ENCODE measurements at places on chromosomes 13 and 19.
A peak's percentile ranks its signal among the peaks of the same experiment; 100 is the strongest.

DNA sequence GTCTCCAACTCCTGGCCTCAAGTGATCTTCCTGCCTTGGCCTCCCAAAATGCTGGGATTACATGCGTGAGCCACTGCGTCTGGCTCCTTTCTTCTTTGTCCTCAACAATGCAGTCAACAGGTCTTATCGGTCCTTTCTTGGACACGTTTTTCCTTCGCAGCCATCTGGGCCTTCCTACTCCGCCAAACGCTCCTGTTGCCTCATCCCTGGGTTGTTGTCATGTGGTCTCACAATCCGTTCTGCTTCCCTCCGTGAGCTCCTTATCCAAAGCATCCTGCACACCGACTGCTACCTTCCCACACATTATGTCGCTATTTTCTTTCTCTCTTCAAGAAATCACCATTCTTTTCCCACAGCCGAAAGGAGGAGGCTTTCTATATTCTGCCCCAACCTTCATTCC is 306.8 kb downstream of the DCLK1 start:
- DNase-seq: no peak

GRCh38 chr19:5048727-5049553 is 80.0 kb downstream of the KDM4B start:
- no peak for DNase-seq

DNA sequence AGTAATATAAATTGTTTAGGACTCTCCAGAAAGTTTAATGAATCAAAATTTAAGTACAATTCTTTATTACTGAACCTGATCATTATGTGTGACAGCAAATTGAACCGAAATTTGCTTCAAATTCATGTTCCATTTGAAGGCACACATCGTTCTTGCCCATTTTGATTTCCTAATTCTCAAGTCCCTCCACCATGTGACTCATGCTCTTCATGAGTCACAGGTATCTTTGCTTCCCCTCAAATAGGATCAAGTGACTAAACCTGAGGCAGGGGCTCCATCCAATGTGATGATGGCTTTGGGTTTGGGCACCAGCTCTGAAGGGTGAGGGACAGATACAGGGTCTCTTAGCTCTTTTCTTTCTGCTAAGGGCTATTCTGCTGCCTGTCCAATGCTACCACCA is 86.1 kb downstream of the THSD1 start:
- no peak for DNase-seq

DNA sequence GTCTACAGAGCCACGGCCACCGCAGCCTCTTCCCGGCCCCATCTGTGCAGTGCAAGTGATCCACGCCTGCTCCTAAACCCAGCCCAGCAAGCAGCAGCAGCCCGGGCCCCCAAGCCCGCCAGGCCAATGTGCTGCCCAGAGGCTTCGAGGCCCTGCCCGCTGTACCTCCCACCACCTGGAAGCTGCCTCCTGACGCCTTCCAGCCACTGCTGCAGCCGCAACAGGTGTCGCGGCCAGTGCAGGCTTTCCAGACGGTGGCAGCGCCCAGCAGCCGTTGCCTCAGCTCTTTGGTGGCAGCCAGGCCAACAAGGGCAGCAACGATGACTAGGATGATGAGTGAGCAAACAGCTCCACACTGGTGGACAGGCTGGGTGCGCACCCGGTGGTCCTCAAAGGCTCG is 50.2 kb upstream of the TPM4 start:
- no peak for DNase-seq

- DNase-seq: no peak
These were observed 96.3 kb upstream of the SOX1 start for GRCh38 chr13:111970494-111971141.

- DNase-seq: peak; percentile 60
These were observed 36.0 kb upstream of the UBL3 start for GRCh38 chr13:29886446-29886845.

GRCh38 chr13:111387945-111388600 is 67.6 kb downstream of the TEX29 start:
- DNase-seq: no peak

- peak; percentile 19 for DNase-seq
These were observed at the start of gene NEK5 for GRCh38 chr13:52128714-52129700. Gene NEK5, minus strand, starts transcription at chr13:52129073. Its CDS starts 1,591 bp downstream, at chr13:52127482.

DNA sequence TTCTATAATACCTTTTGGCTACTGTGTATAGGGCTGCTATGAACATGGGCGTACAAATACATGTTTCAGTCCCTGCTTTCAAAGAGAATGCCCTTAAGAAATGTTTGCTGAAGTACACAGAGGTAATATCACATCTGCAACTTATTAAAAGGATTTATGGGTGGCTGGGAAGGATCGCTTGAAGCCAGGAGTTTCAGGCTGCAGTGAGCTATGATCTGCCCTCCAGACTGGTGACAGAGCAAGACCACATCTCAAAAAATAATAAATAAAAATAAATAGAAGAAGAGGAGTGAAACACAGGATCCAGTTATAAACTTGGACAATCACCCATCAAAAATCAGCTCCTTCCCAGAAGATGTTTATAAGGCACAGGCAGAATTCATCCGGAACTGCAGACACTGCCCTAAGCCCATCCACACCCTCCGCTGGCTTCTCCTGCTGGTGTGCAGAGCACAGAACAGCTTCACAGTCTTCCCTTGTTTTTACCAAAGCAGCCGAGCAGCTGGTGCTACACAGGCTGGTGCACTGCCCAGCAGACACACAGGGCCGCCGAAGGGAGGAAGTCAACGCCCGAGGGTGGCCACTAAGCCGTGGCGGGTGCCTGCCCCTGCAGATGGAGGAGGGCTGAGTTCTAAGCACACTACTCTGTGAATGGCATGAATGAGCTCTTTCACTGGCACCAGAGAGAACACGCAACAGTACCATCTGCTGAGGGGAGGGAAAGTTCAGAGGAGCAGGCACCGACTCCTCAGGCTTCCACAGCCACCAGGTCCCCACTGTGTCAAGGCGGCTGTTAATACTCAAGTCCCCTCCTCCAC is 44.0 kb downstream of the BRD4 start:
- DNase-seq: no peak

- no peak for DNase-seq
These were observed 168.6 kb upstream of the RFC3 start for GRCh38 chr13:33649212-33649878.

- DNase-seq: no peak
These were observed 236.5 kb downstream of the DCLK1 start for GRCh38 chr13:35894636-35895035.

DNA sequence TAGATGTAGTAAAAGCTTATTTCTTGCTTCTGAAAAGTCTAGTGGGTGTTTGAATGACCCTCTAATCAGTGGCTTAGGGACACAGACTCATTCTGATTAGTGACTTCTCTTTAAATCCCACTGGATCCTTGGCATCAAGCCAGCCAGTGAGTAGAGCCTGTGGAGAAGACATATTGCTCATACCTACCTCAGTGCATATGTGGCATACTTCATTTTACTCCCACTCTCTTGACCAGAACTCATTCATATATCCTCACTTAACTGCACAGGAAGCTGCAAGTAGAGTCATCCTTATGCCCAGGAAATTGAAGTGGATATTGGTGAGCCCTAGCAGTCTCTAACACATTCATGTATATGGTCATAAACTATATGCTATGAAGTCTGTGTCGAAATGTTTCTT is 148.3 kb downstream of the PDS5B start:
- DNase-seq: no peak

GRCh38 chr13:45872566-45872965 is 21.0 kb upstream of the SIAH3 start:
- DNase-seq: no peak

GRCh38 chr19:6828306-6828697 is 55.8 kb downstream of the VAV1 start:
- no peak for DNase-seq

DNA sequence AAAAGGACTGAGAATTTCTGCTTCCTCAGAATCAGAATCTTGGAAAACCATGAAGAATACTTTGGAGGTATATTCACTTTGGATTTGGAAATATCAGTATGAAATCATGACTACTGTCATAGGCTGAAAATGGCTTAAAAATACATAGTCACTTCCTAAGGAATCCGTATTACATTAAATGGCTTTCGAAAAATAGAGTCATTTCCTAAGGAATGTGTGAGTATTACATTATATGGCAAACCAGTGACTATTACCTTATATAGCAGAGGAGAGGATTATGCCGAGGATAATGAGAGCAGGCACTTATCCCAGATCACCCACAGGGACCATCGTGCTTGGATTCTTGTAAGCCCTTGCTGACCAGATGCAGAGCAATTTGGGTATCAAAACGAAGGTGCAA is 1471.8 kb downstream of the EFNB2 start:
- DNase-seq: no peak

GRCh38 chr13:85411591-85411990 is 387.6 kb downstream of the SLITRK6 start:
- DNase-seq: no peak

GRCh38 chr13:93268327-93269028 is 41.9 kb downstream of the GPC6 start:
- no peak for DNase-seq

DNA sequence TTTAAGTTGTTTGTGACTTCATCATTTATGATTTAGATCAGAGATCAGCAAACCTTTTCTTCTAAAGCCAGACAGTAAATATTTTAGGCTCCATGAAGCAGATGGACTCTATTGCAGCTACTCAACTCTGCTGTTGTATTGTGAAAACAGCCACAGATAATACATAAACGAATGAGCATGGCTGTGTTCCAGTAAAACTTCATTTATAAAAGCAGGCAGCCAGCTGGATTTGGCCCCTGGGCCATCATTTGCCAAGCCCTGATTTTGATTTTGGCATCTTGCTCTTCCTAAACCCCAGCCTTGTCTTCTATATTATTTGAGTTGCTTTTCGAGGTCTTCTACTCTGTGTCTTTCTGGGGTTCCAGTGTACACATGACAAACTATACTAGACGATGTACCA is 41.3 kb downstream of the RNASEH2B start:
- no peak for DNase-seq

GRCh38 chr19:50501568-50502475 is 9.2 kb downstream of the JOSD2 start:
- DNase-seq: no peak

DNA sequence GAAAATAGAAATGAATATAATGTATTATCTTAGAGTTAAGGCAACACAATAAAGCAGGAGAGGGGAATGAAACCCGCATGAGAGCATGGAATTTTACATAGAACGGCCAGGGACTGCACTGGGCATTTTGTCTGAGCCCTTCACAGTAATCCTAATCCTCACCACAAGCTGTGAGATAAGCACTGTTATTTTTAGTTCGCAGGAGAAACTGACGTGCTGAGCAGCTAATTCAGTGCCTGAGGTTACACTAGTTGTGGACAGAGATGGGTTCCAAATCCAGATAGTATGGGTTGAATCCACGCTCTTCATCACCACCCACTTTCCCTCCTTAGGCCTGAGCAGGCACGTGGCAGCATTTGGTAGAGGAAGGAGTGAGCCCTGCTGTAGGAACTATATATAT is 24.8 kb upstream of the ZNF527 start:
- no peak for DNase-seq

GRCh38 chr13:36030670-36031331 is 100.4 kb downstream of the DCLK1 start:
- no peak for DNase-seq

- no peak for DNase-seq
These were observed at the start of gene PLPP2 for GRCh38 chr19:291006-291521. Gene PLPP2, minus strand, starts transcription at chr19:291403. Its CDS starts 67 bp downstream, at chr19:291336.

DNA sequence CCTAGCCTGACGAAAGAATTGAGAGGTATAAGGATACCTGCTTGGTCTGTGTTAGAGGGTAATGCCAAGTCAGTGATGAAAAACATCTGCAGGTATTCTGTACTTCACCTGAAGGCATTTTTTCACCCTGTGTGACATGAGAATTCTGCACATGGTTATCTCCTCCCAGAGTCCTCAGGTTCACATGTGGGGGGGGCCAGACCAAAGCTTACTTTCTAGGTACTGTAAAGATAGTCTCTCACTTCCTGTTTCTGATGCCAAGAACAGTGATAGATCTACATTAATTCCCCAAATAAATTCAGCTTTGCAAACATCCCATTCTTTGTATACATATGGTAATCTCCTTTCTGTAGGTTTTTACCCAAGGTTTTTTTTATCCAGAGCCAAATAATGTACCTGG is 53.4 kb downstream of the GPC6 start:
- no peak for DNase-seq

DNA sequence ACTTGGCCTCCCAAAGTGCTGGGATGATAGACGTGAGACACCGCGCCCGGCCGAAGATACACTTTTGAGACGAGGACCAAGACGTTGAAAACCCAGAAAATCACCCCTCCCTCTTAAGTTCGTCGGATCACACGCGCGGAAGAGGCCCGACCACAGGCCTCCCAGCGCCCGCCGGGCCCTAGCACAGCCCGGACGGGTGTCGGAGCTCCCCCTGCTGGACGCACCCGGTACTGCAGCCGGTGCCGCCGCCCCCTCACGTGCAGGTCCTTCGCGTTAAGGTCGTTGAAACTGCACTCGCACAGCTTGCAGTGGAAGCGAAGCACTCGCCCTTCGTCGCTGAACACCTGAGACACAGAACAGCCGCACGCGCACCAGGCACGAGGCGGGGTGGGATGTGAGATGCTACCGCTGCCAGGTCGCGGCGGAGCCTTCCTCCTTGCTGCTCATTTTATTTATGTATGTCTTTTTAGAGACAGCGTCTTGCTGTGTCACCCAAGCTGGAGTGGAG is 35.7 kb upstream of the MATK start:
- peak; percentile 69 for DNase-seq

DNA sequence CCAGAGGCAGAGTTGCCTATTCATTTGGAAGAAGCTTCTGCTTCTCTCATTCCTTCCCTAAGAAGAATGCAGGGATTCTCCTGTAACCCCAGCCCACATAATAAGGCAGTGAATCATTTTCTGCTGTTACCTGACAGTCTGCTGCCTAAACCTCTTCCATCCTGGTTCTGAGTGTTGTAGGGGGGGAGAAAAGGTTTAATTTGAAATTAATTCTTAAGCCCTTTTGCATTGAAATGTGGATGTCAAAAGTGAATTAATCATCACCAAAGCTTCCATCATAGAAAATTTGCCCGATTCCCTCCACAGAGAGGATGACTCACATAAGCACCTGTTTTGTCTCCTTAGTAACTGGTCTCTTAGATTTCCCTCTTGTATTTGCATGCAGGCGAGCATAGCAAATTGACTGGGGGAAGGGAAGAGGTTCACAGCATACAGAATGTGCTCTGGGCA is 146.7 kb upstream of the FNDC3A start:
- DNase-seq: no peak

GRCh38 chr13:94673851-94674250 is 38.5 kb downstream of the SOX21 start:
- no peak for DNase-seq

Data from stimulated activated CD8-positive, alpha-beta memory T cell treated with anti-CD3 and anti-CD28 coated beads, Interleukin-7, amount 100 ng/mL, for 4 hours (primary cell).